ENCODE measurements at places on chromosomes 16 and 17. TPM values are rescaled to one million over a fixed set of nuclear protein-coding genes. Genes with fewer than 3 reads are reported as not detected.

The GAST gene
- total RNA-seq: not detected

The CPD gene
- 40.6 TPM for total RNA-seq

DNA sequence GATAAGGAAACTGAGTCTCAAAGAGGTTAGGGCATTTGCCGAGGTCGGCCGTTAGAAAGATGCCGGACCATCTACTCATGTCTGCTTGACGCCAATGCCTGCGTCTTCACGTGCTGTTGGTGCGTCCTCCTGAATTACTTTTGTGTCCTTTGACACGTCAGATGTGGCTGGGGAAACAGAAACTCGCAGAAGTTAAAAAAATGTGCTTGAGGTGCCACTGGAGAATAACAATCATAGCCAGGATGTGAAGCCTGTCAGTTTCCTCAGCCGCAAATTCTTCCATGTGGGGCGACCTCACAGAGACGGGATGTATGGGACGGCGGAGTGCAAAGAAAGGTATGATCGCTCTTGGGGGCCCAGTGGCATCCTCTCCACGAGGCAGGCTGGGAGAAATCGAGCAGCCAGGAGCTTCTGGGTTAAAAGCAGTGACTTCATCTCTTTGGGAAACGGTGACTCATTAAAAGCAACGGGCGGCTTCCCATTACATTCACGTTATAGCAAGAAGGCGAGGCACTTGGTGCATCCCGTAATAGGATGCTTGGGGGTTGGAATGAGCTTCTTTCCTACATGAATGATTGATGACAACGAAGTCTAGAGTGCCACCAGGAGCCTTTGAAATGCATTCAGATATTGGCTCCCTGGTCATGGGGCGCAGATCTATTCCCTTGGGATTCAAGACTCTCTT lies 67.8 kb downstream of the BMERB1 start:
- DNase-seq: no peak

GRCh38 chr16:26863931-26864330 lies 202.8 kb upstream of the C16orf82 start:
- DNase-seq: no peak

DNA sequence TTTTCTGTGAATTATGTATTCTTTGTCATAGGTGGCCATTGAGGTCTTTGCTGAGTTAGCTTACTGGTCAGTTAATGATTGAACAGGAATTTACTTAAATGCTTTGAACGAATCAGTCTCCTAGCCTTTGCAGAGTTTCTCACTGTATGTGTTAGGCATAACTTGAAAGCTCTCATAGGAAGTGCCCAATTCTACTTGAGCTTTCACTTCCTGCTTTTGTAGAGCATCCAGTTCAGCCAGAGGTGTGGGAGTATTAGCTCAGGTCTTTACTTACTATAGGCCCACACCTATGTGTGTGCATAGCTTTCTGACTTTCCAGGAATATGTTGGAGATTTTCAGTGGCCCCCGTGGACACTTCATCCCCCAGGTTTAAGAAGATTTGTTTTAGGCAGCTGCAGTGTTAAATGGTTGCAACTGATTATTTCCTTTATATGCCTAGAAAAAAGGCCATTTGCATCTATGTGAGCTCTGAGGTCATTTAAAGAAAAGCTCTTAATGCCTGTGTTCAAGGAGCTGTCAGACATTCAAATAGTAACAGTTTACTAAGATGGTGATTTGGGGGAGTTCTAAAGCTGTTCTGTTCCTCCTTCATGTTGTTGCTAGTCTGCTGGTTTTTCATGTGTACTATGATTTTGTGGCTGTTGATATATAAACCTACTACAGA lies 62.3 kb downstream of the PHKB start:
- no peak for DNase-seq

Data from H1 (cell line).